ENCODE measurements at places on chromosomes 3 and 15.

DNA sequence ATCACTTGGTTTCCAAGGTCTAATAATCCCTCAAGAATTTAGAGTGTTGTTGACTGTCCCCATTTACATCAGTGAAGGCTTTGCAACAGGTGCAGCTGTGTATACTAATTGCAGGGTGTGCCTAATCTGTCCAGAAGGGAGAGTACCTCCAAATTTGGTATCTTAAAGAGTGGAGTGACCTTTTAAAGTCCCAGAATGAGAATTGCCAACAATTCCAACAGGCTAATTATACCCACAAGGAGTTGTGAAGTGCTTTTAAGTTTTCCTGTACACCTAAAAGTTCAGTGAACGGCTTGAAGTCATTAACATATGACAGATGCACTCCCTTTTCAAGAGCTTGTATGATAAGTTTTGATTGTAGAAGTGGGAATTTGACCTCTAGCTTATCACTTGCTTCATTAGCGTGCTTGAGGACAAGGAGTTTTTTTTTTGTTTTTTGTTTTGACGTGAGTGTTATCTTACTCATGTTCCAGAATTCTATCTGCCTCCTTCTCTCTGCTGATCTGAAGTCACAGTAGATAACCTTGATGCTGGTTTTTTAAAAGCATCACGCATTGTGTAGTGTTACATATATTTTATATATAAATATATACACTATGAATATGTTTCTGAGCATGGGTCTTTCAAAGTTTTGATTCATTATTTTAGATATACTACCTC lies 26.3 kb downstream of the CDIN1 start:
- DNase-seq, result no peak

- DNase-seq, result no peak
These were observed 60.0 kb upstream of the MNS1 start for GRCh38 chr15:56524915-56525314.

DNA sequence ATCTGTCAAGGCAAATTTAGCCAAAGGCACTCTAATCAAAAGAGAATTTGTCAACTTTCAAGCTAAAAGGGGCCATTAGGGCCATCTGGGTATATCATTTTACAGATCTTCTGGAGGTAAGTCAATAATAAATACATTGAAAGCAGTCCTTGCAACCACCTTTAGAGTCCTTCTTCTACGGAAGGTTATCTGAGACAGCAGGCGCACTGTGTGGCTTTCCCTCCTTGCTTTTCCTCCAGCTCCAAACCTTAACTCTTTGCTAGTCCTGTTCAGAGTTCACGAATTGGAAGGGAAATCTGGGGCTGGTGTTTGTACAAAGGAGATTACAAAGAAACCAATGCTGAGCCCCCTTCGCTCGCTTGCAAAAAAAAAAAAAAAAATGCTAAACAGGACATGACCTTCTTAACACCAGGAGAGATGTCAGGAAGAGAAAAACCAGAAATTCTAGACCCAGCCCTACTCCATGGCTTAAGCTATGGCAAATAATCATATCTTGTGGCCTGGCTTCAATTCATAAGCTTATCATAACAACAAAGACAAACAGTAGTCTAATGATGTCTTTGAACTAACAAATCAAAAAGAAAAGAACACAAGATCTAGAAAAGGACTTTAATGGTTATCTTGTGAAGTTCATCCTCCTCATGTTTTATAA lies 215.7 kb downstream of the STT3B start:
- DNase-seq, result no peak

- no peak for DNase-seq
These were observed 59.4 kb downstream of the WNT5A start for GRCh38 chr3:55427739-55428138.

- no peak for DNase-seq
These were observed 27.8 kb downstream of the RYK start for GRCh38 chr3:134222835-134223234.

- no peak for DNase-seq
These were observed 54.3 kb upstream of the MYRIP start for GRCh38 chr3:39755100-39755499.

DNA sequence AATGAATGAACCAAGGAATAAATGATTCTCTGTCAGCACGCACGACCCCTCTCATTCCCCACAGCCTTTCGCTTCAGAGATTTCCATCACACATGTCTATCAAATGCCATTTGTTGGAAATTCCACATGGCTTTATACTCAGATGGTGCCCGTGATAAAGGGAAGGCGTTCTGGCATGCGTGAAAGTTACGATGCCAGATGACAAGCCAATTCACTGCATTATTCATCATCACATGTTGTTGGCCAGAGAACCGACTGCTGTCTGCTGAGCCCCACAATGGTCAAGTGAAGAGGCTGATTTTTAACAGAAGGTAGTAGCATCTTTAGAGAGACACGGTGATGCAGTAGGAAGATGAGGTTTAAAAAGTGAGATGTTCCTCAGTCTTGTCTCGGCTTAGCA lies 74.1 kb upstream of the FRMD4B start:
- DNase-seq, result no peak

DNA sequence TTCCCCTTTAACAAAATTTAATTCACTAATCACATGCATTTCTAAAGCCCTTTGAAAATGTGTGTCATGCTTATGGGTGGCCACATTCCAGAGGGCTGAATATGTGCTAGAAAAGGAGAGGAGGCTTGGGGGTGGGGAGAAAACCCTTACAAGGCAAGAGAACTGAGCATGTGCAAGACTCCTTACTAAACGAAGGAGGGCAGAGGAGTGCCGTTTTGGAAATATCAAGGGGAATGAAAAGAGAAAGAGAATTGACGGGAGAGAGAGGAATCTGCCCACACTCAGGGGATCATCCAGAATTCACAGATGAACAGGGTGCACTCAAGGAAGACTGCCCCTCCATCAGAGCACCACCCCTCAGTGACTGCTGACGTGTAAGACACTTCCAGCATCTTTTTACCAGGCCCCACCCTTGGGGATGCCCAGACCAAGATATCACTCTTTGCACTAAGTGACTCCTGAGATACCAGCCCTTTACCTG lies 37.9 kb upstream of the TSC22D2 start:
- no peak for DNase-seq

- no peak for DNase-seq
These were observed 287.5 kb downstream of the MAGI1 start for GRCh38 chr3:65751123-65751700.

Measured in stimulated activated CD4-positive, alpha-beta T cell treated with anti-CD3 and anti-CD28 coated beads, Interleukin-4, amount 100 ng/mL, for 4 hours (primary cell).